ENCODE measurements at places on chromosomes 16 and 17.

DNA sequence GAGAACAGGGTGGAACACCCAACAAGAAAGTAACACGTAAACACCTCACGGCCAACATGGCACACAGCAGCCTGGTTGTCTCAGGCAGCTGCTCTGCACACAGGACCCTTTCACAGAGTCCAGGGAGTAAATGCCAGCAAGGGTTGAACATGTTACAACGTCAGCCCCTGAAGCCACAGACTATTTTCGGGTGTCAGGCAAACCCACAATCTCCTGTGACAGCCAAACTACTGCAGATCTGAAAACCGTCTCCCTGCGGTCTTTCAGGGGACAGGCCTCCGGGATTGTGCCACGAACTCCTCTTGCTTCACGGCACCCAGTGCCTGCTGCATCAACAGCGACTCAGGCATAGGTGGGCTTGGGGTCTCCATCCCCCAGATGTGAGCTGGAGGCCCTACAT, 127.7 kb downstream of the XYLT1 start:
- peak; percentile 27 for DNase-seq

- no peak for DNase-seq
Measured at GRCh38 chr16:11901091-11901490, 14.7 kb downstream of the GSPT1 start.

DNA sequence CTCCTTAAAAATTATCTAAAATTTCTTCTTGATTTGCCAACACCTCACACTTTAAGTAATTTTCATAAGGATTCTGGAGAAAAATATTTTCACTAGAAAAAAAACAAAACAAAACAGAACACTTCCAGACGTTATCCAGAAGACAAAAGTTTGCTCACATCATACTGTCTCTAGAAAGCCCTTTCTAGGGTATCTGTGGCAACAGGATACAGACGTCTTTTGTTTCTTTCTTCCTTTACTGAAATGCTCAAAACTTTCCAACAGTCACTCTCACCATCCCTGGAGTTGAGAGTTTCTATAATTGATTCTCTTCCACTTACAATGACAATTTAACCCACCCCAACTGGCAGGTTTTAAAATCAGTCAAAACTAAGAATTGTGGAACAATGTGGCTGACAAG, 2.6 kb downstream of the ZC3H7A start:
- DNase-seq: no peak

- no peak for DNase-seq
Measured at GRCh38 chr17:16934836-16935235, 37.1 kb downstream of the TNFRSF13B start.

DNA sequence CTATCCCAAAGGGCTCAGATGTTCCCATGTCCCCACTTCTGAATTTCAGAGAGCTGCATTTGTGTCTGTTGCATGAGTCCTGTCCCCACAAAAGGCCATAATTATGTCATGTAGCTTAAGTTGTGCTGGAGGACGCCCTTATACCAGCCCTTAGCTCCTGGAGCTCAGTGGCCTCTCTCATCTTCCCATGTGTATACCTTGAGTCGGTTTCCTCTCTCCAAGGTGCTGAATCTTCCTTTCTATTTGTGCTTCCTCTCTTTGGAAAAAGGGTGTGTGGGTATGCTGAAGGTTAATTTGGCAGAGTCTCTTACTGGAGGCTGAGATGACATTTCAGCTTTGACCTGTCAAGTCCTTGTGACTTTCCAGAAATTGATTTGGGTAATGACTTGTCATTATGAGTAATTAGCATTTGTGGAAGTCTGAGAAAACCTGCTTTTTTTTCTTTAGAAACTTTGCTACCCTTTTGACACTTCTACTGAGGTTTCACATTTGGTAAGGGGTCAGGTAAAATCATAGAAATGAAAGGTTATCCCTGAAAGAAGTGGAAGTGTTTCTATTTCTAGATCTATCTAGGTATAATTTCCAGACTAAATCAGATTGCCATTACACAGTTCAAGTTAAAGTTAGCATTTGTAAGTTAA, 185.4 kb downstream of the ABCC12 start:
- no peak for DNase-seq

DNA sequence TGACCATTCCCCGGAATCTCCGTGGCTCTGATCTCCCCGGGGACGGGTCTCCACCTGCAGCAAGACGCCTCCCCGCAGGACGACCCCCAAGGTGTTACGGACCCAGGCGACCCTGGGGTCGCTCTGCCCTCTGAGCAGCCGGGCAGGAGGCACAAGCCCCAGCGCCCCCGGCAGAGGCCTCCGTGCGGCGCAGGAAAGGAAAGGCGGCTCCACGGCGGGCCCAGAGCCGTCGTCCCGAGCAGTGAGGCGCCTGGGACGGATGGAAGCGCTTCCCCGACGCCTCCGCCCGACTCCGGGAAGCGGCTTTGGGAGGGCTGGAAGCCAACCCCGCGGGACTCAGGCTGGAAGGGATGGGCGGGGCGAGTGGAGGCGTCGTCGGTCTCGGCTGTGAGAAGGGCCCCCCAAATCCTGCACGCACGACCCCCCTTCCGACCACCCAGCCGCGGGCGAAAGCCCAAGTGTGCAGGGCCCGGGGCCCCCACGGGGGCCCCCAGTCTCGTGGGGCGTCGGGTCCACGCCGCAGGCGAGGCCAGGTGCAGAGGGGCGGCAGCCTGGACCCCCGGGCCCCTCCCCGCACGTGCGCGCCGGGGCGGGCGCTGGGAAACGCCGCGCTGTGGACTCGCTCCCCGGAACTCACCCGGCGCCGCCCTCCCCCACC, 32.7 kb upstream of the RPH3AL start:
- DNase-seq: no peak

- DNase-seq: no peak
Measured at GRCh38 chr17:52147431-52147830, 11.1 kb downstream of the CA10 start.

DNA sequence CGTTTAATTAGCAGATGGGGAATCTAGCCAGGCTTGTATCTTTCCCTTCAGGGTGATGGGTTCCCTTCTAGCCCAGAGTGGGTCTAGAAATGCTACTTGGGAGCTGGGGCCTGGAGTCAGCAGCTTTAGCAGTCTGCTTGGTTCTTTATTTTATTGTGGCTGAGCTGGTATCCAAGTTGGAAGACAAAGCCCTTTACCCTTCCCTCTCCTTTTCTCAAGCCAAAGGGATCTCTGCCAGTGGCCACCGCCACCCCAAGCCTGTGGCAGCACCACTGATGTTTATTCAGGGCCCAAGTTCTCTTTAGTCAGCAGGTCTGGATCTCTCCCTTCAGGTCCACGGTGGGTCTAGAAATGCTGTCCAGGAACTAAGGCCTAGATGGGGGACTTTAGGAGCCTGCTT, 215.2 kb downstream of the SPECC1 start:
- DNase-seq: no peak

DNA sequence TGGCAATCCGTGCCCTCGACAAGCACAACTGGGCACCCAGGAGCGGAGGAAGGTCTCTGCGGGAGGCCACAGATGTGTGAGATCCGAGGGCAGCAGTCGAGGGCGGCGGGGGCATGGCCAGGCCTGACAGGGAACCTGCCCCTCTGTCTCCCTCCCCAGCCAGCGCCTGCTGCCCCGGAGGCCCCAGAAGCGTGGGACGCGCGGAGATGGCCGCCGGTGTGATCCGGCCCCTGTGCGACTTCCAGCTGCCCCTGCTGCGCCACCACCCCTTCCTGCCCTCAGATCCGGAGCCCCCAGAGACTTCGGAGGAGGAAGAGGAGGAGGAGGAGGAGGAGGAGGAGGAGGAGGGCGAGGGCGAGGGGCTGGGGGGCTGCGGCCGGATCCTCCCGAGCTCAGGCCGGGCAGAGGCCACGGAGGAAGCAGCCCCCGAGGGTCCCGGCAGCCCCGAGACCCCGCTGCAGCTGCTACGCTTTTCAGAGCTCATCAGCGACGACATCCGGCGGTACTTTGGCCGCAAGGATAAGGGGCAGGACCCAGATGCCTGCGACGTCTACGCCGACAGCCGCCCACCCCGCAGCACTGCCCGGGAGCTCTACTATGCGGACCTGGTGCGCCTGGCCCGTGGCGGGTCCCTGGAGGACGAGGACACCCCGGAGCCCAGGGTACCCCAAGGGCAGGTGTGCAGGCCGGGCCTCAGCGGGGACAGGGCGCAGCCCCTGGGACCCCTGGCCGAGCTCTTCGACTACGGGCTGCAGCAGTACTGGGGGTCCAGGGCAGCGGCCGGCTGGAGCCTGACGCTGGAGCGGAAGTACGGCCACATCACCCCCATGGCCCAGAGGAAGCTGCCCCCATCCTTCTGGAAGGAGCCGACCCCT, 1.7 kb downstream of the PERCC1 start:
- DNase-seq: no peak

DNA sequence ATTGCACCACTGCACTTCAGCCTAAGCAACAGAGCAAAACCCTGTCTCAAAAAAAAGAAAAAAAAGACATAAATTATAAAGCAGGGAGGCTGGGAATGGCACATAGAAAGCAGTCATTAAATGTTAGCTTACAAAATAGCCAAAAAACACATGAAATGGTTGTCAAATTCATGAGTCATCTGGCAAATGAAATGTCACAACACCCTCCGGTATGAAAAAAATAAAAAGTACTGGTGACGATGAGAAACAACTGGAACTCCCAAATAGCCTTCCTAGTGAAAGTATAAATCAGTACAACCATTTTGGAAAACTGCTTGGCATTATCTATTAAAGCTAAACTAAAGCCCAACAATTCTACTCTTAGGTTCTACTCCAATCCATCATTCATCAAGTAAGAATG, 3.5 kb upstream of the KATNB1 start:
- DNase-seq: no peak

GRCh38 chr16:9763505-9763904, 418.7 kb downstream of the GRIN2A start:
- no peak for DNase-seq

DNA sequence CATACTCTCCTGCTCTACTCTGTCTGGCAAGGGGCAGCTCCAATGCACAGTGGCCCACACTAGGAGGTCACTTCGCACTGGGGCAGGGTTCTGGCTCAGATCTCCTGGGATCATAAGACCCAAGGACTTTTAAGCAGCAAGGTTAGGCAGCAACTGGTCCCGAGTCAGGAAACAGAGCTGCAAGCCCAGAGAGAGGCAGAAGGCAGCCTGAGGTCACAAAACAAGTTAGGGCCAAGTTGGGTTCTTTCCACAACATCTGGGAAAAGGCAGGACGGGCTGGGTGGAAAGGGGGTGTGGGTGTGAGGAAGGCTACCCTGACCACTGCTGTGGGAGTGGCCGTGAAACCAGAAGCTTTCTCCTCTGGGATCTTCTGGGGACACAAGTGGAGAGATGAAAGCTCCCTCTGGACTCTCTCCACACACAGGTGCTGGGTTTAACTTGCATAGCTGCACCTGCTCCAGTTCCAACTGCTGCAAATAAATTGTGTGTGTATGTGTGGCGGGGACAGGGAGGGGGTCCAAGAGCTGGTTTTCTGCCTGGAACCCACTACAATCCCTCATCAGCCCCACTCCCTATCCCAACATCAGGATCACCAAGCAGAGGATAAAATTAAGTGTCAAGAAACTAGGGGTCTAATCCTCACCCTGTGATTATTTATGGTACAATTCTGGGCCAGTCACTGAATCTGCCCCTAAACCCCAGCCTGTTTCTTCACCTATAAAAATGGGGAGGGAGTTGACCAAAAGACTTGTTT, 8.0 kb upstream of the TSPOAP1 start:
- no peak for DNase-seq

DNA sequence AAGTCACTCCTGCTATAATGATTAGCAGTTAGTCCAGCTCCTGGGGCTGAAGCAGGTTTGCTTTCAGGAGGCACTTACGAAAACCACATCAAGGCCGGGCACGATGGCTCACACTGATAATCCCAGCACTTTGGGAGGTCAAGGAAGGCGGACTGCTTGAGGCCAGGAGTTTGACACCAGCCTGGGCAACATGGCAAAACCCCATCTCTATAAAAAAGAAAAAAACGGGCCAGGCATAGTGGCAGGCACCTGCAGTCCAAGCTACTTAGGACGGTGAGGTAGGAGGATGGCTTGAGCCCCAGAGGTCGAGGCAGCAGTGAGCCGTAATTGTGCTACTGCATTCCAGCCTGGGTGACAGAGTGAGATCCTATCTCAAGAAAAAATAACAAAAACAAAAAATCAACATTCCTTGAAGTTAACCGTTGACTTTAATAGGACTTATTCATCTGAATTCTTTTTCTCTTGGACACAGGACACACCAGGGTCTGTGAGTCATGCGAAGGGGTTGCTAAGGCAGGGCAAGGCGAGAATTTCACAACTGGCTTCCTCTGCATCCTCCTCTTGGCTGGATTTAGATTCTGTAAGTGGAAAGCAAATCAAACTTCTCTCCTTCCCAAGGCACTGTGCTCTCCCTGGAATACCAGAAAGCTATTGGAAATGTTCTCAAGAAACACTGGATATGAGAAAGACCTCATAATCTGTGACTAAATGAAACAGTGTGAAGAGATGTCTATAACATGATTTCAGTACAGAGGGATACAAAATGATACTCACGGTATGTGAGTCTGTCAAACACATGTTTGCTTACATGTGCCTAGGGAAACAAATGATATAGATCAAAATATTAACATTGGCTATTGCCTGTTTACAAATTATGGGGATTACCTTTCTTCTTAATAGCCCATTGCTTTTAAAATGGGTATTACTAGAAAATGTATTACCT, 99.5 kb downstream of the SYCE1L start:
- no peak for DNase-seq

- no peak for DNase-seq
Measured at GRCh38 chr16:22109258-22109898, 17.0 kb downstream of the VWA3A start.

GRCh38 chr16:15466886-15467781, 32.7 kb downstream of the BMERB1 start:
- DNase-seq: no peak

DNA sequence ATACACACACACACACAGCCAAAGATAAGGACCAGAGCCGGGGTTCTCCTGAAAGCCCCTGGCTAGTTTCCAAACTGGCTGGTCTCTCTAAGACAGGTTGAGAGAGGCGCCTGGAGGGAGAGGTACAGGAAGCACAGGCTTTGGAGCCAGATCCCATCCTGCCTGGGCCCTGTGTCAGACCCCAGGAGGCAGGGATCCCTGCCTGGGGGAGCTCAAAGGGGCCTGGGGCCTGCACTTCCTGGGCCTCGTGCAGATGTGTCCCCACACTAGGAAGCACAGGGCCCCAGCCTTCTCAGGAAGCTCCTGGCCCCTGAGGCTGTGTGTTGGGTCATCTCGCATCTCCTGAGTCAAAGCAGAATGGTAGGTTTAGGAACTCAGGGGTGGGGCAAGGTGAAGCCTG, 16.0 kb downstream of the SLC5A10 start:
- DNase-seq: no peak

DNA sequence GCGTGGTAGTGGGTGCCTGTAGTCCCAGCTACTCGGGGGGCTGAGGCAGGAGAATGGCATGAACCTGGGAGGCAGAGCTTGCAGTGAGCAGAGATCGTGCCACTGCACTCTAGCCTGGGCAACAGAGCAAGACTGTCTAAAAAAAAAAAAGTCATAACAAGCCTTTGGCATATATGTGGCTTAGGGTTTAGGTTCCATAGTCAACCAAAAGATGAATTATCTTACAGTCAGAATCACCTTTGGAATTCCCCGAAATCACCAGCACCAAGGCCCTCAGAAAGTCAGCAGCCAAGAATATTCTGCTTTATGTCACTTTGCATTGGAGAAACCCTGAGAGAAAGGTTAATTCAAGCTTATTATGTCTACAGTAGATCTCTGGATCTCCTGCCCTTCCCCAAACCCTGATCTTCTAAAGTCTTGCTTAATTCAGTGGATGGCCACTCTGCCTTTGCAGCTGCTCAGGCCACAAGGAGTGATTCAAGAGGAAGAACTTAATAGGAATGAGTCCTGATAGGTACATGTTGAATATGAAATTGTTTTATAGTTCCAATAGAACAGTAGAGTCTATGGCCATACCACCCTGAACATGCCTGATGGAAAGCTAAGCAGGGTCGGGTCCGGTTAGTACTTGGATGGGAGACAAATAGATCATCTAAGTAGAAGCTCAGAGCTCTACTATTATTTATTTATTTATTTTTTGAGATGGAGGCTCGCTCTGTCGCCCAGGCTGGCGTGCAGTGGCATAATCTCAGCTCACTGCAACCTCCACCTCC, 196.0 kb upstream of the CACNG5 start:
- no peak for DNase-seq

All from stimulated activated CD4-positive, alpha-beta T cell treated with anti-CD3 and anti-CD28 coated beads, Interleukin-4, amount 100 ng/mL, for 24 hours (primary cell).